ENCODE measurements at places on chromosomes 3 and 15. TPM values are rescaled to one million over a fixed set of nuclear protein-coding genes. Genes with fewer than 3 reads are reported as not detected.

DNA sequence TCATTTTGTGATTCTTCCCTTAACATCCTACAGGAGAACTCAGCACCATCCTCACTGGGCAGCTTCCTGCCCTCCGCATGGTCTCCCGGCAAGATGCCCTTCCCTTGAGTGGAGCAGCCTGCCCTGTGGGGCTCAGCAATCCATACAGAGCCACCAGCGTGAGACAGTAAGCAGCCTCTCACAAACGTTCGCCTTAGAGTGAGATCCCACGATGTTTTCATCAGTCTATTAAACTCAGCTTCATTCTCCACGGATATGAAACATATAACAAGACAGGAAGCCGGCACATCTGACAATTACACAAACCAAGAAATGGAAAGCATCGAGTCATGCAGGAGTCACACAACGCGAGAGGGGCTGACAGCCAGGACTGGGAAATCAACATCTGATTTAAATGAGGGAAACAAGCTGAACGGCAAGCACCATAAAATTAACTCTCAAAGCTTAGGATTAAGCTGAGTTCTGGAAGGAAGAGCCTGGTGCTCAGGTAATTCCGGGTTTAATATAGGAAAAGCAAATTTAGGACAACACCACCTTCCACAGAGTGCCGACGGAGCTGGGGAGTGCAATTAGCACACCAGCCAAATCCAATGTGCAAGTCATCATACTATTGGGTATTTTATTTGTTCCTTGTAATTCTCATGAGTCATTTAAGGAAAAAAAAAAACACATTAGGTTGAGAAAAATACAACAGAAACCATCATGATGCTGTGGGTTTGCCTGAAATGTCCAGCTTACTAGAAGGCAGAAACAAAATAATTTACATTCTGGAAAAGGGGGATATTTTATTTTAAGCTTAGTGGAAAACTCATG, 272.0 kb downstream of the OCA2 start:
- H3K27me3 ChIP-seq = no peaks in the 10 kb centered on the region
- no peak overlapping the region for H3K4me3 ChIP-seq
- no peak overlapping the region for H3K27ac ChIP-seq
- H3K36me3 ChIP-seq = no peaks in the 10 kb centered on the region
- H3K4me1 ChIP-seq = no peaks in the 10 kb centered on the region

- no peak overlapping the region for H3K4me3 ChIP-seq
- peaks cover 3% of the 10 kb centered on the region for H3K36me3 ChIP-seq
- peaks cover 30% of the 10 kb centered on the region for H3K4me1 ChIP-seq
- no peak overlapping the region for H3K27ac ChIP-seq
Measured at GRCh38 chr15:74037171-74038117, 42.9 kb downstream of the PML start.

Gene SAMD7
- total RNA-seq = not detected

- H3K27me3 ChIP-seq = no peaks in the 10 kb centered on the region
- no peaks in the 10 kb centered on the region for H3K36me3 ChIP-seq
- no peak overlapping the region for H3K4me3 ChIP-seq
- H3K27ac ChIP-seq = no peak overlapping the region
- no peaks in the 10 kb centered on the region for H3K4me1 ChIP-seq
Measured at GRCh38 chr3:49255718-49256511, 21.1 kb downstream of the C3orf62 start.

Measured in SJCRH30 (cell line).